Stimulated activated CD8-positive, alpha-beta memory T cell treated with anti-CD3 and anti-CD28 coated beads, Interleukin-7, amount 100 ng/mL, for 1 hour (primary cell): ENCODE measurements at places on chromosomes 1 and 21.

DNA sequence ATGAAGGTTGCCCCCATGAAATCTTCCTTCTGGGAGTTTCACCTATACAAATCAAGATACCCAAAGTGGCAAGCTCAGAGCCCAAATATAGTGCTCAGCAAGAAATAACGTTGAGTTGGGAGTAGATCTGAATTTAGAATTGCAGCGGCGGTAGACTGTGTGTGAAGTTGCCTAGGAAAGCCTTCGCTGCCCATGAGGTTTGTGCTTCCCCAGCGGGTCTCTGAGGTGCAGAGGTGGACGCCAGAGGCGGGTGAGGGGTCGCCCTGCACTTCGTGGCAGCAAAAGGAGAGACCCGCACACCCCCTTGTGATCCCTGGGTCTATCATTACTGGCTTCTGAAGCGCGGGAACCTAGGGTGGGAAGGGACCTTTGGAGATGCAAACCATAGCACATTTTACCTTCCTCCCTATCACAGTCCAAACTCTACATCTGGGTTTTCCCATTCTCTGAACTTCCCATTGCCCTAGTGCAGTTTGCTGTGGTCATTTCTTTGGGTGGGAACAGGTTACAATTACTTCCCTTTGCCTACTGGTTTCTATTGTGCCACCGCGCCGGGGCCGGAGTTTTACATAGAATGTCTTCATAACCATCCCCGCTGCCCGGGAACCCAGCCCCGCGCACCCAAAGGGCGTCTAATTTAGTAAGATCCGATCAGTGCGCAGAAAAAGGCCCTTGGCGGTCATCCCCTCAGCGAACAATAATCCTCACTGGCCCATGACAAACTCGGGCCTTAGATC is 5.2 kb downstream of the TBX15 start:
- no peak for DNase-seq

DNA sequence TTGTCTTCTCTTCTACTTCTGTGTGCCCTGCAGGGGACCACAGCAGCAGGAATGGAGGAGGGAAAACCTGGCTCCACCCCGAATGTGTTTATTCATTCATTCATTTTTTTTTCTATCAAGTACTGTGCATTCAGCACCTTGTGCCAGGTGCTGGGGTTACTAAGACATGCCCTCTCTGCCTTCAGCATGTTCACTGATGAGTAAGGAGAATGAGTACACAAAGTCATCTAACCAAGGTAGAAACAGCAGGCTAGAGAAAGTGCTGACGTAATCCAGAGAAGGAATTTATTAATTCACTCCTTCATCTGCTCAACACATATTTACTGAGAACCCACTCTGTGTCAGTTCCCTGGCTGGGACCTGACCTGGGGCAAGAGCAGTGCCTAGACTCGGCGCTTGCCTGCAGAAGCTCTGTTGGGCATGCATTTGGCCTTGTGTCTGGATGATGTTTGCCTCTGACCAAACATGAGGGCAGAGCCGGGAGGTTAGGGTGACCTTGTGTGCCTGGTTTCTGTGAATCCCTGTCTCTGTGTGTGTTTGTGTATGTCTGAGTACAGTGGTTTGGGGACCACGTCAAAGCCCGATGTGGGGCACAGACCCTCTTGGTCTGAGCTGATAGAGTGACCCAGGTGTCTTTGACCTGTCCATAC is 3.3 kb upstream of the MYOG start:
- DNase-seq, result no peak

GRCh38 chr21:19171585-19171984 is 768.0 kb upstream of the TMPRSS15 start:
- no peak for DNase-seq

DNA sequence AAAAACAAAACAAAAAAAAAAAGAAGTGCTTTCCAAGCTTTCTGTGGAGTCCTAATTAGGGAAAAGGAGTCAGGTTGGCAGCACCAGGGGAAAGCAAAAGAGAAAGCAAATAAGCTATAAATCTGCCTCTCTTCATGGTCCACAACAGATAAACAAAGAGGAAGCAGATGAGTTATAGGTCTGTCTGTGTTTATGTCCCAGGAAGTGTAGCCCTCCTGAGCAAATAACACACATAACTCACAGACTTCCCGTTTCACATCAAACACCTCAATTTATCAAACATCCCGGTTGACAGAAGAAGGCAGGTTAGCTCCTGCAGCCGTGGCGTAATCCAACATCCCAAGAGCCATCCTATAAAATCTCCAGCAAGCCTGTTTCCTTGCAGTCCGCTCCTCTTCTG is 5.6 kb upstream of the SLC2A5 start:
- DNase-seq, result no peak

GRCh38 chr1:157288006-157288405 is 149.8 kb upstream of the ETV3 start:
- no peak for DNase-seq

DNA sequence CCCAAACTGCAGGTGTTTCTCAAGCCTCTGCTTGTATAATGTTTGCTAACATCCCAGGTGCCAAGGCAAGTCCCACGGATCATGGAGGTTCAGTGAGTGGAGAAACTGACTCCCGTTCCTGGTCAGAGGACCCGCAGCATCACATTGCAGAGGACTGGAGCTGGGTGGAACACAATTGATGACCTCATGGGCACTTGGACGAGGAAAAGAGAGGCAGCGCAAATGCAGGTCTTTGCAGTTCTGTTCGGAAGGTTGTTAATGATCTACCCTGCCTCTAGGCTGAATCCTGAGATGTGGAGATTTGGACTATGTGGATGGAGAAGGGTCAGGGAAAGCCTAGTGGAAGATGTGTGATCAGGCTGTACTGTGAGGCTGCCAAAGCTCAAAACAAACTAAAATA is 192.9 kb downstream of the DUSP10 start:
- no peak for DNase-seq

GRCh38 chr1:94642617-94643321 is 101.2 kb upstream of the F3 start:
- DNase-seq, result no peak

GRCh38 chr1:211538287-211538686 is 40.7 kb downstream of the SLC30A1 start:
- DNase-seq, result no peak

DNA sequence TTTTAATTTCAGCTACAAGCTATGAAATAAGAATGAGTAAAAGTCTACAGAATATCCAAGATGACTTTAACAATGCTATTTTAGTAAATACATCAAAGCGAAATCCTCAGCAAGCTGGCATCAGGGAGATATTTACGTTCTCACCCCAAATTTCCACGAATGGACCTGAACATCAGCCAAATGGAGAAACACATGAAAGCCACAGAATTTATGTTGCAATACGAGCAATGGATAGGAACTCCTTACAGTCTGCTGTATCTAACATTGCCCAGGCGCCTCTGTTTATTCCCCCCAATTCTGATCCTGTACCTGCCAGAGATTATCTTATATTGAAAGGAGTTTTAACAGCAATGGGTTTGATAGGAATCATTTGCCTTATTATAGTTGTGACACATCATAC is 13.7 kb upstream of the CLCA1 start:
- no peak for DNase-seq

DNA sequence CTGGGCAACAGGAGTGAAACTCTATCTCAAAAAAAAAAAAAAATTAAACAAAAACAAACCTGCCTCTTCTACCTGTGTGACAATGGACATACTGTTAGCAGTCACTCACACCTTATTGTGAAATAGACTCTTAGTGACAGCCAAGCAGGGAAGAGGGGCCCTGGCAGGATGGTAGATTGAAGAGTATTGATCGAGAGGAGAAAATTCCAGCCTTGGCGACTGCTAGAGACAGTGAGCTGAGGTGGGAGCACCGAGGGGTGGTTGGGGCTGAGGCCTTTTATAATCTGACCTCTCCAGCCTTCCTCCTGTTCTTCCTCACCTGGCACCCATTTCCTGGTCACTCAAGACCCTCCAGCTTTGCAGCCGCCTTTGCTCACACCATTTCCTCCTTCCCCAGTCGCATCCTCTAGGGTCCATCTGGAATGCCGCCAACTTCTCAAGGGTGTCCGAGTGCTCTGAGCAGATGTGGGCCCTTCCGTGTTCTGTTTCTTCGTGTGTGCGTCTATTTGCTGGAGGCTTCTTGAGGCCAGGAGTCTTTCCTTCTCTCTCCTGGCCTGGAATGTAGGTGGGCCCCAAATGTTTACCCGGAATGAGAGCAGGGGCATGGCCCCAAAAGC is 196.9 kb upstream of the TMEM51 start:
- DNase-seq, result no peak

- no peak for DNase-seq
These were observed 6.7 kb downstream of the PIK3CD start for GRCh38 chr1:9658199-9658598.

DNA sequence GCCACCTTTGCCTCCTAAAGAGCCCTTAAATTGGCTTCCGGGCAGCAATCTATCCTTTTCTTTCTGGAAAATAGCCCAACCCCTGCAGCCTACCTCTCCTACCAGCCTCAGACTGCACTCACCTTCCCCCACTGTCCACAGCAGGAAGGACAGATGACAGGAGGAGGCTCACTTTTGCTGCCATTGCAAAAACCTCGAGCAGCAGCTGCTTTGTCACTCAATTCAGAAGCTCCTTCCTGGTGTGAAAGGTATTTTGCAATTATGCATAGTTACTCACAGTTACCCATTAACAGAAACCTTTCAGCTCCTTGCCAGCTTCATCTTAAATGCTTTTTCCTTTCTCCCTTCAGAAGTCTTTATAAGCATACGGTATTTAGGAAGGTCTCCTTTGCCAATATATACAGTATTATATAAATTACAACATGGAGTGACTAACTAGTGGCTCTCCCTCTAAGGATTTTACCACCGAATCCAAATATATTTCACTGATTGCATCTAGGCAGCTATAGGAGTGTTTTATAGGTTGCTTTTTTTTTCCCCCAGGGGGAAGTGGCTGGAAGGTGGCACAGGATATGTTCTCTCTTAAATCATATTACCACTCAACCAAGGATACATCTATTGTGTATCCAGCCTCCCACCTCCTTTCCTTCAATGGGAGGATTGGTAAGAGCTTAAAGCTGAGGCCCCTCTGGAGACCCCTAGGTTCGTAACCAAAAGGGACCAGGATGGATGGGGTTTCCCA is 142.1 kb upstream of the IPO9 start:
- DNase-seq, result no peak

- DNase-seq, result no peak
These were observed 172.1 kb upstream of the RNPC3 start for GRCh38 chr1:103353391-103353790.

- DNase-seq, result no peak
These were observed 355.4 kb downstream of the PTPRU start for GRCh38 chr1:29591601-29592260.

DNA sequence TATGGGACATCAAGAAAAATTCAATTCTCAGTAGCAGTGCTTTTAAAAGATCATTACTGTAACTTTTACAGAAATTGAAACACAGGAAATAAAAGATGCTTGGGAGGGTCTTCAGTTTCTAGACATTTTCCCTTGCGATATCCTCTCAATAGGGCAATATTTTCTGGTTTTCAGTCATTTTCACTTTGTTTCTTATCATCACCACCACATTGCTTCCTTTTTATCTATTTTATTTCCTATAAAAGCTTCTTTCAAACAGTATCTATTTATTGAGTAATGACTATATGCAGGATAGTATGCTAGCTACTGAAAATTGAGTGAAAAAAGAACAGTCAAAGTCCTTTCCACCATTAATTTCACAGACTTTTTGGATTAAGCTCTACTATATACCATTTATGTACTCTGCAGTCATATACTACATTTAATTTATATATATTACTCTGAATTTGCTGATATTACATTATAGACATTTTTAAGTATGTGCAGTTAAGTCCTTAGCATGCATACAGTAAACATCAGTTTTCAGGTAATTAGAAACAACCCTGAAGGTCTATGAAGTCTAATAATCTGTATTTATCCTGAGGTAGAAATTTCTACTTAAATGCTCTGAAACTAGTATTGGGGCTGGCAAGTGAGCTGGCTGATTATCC is 18.7 kb downstream of the TRMT1L start:
- DNase-seq, result no peak

DNA sequence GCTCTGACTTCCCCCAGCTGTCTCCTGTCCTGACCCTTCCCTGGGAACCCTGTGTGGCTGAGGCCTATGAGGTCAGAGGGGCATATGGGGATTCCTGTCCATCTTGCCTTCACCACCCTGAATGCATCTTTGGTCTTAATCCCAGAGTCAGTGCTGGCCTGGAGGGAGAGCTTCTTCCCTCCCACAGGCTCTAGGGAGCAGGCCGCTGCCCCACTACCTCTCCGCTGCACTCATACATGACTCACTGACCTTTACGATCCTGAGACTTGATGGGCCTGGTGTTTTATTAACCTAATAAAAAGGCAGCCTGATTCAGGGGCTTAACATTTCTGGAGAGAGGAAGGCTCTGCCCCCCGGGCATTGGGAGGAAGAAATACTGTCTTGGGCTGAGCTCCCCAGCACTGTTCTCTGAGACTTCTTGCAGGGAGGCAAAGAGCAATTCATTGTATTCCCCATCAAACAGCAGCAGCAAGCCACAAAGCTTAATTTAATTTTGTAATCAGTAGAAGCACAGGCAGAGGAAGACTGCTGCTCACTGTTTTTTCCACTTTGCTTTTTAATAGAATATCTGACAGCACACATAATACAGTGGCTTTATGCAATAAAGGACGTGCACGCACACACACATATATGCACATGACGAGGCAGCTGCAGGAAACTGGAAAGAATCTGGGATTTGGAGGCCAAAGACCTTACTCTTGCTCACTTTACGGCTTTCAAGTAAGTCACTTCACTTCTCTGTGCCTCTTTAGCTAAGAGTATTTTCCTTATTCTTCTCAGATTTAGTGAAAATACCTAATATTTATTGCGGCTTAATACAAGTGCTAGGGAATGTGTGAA is 89.2 kb upstream of the GRIK3 start:
- DNase-seq, result no peak
